ENCODE measurements at places on chromosomes 5 and 9.

- no peak for DNase-seq
Measured at GRCh38 chr5:107805824-107806223, 135.1 kb upstream of the EFNA5 start.

GRCh38 chr9:95513711-95514110, 3.1 kb downstream of the PTCH1 start:
- DNase-seq, result no peak

- no peak for DNase-seq
Measured at GRCh38 chr9:109498195-109499092, at the start of gene PTPN3. TSS of gene PTPN3 (minus strand) at chr9:109498307. CDS start at chr9:109463434, 34,873 bp downstream.

DNA sequence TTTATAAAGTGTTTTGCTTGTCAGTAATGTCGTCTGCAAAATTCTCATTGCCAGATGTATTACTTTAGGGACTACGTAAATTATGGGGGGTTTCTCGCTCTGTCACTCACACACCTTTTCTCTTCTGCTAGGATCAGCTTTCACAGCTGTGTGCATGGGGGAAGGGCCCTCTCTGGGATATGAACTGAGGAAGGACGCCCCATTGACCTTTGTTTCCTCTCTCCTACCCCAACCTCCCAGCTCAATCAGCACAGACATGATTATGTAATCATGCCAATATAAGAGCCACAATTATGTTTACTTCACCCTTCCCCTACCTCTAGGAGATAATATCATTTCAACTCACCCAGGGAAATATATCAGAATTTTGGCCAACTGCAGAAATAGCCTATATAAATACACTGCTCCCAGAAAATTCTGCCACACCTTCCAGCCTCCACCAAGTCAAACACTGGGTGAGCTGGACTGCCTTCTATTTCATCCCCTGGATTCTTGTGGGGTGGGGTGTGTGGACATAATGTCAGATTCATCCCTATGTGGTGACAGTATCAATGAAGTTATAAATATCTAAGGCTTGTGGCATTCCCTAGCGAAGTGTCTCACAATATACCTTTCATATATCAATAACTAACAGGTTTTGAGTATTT, 12.6 kb upstream of the SEMA5A start:
- no peak for DNase-seq

- peak; percentile 83 for DNase-seq
Measured at GRCh38 chr9:27572566-27572917, 739 bp downstream of the C9orf72 start.

DNA sequence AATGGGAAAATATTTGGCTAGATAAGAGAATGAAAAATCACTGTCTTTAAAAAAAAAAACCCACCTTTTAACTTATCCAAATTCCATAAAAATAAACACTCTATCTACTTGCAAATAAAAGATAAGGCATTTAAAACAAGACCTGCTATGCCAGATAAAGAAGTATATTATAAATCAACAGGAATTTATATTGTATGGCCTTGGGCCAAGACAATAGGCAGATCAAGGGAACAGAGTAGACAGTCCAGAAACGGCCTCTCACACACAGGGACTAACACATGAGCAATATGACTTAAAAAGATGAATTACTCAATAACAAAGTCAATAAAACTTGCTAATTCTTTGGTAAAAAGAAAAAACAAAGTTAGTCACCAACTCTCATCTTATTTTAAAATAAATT, 34.7 kb upstream of the ICE1 start:
- no peak for DNase-seq

DNA sequence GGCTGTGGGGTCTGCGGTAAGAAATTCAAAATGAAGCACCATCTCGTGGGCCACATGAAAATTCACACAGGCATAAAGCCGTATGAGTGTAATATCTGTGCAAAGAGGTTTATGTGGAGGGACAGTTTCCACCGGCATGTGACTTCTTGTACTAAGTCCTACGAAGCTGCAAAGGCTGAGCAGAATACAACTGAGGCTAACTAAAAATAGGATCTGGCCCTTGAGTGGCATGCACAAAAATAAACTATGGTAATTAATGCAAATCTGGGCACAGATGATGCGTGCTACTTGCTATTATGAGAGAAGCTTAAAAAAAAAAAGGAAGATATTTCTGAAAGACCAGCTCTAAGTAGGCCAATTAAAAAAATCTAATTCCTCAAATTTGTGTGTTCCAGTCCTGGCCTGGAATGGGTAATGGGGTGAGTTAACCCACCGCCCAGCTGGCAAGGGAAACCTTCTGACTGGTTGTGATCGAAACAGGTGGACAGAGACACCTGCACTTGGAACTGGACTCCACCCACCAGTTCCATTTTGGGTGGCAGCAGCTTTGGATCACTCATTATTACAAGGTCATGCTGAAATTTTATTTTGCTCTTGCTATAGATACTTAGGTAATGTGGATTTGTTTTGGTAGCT, 26.6 kb upstream of the ZBTB34 start:
- no peak for DNase-seq

Data from CD8-positive, alpha-beta T cell (primary cell).